Cardiac muscle cell (in vitro differentiated cells and primary cell): ENCODE measurements at places on chromosomes 12 and 14.

DNA sequence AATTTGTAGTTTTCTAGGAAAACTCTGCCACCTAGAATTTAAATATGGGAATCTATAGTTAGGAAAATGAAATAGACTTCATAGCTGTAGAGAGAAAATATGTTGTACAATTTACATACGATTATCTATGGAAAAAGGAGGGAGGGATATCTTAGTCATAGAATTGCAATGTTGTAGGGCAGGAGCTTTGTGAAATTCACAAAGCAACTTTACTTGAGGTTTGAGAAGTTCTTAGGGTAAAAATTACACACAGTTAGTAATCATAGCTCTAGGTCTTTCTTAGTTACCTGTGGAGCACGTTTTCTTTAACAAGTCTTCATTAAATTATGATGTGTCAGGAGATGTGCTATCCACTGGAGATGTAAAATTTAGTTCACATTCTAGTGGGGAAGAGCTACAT, 61.4 kb upstream of the DBX2 start:
- DNase-seq: no peak

DNA sequence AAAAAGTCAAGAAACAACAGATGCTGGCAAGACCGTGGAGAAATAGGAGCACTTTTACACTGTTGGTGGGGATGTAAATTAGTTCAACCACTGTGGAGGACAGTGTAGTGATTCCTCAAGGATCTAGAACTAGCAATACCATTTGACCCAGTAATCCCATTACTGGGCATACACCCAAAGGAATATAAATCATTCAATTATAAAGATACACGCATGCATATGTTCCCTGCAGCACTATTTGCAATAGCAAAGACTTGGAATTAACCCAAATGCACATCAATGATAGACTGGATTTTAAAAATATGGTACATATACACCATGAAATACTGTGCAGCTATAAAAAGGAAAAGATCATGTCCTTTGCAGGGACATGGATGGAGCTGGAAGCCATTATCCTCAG, 18.0 kb upstream of the CATSPERB start:
- DNase-seq: no peak

DNA sequence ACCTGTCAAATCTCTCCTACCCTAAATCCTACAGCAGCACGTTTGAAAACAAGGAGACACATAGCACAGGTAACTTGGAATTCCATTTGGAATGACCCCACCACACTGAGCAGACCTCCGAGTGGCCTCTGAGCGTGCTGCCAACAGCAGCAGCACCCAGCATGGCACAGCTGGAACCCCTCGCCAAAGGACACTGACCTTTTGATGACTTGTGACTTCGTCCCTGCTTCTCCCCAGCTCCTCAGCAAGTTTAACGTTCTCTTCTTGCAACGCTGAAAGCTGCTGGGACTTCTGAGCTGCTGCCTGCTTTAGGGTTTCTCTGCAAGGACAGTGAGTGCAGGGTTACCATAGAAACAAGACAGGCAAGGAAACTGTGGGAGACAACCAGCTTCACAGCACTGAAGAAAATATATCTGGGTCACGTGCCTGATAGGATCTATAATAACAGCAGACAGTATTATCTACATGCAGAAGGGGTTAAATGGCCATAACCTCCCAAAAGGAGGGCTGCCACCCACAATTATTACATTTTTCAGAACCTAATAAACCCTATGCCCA, 43.3 kb upstream of the VPS33A start:
- no peak for DNase-seq

- DNase-seq: no peak
Measured at GRCh38 chr12:126083926-126084325, 1018.7 kb downstream of the AACS start.

- DNase-seq: no peak
Measured at GRCh38 chr14:71397371-71397770, 490.1 kb downstream of the PCNX1 start.

- no peak for DNase-seq
Measured at GRCh38 chr12:53200458-53201176, 6.4 kb downstream of the ITGB7 start.

DNA sequence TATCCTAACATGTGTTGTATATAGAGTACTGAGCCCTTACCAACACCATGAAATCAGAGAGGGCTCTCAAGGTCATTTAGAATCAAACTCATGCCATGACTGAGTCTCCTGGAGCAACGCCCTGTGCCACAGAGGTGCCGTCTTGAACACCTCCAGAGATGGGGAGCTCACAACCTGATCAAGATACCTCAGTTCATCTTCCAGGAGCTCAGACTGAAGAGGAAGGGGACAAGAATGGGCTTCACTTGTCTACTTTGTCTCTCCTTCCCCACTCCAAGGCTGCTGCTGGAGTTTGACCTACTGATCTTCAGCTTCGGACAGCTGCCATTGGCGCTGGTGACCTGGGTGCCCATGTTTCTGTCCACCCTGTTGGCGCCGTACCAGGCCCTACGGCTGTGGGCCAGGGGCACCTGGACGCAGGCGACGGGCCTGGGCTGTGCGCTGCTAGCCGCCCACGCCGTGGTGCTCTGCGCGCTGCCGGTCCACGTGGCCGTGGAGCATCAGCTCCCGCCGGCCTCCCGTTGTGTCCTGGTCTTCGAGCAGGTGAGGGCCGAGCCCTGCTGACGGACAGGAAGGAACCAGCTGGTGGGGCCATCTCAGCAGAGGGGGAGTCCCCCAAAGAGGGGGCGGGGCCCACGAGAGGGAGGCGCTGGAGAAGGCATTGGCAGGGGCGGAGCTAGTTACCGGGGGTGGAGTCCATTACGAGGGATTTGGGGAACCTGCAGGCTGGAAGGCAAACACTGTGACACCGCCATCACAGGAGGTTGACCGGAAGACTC, 12.0 kb downstream of the SOAT2 start:
- DNase-seq: no peak

GRCh38 chr12:123126294-123127181, 24.4 kb downstream of the PITPNM2 start:
- no peak for DNase-seq

DNA sequence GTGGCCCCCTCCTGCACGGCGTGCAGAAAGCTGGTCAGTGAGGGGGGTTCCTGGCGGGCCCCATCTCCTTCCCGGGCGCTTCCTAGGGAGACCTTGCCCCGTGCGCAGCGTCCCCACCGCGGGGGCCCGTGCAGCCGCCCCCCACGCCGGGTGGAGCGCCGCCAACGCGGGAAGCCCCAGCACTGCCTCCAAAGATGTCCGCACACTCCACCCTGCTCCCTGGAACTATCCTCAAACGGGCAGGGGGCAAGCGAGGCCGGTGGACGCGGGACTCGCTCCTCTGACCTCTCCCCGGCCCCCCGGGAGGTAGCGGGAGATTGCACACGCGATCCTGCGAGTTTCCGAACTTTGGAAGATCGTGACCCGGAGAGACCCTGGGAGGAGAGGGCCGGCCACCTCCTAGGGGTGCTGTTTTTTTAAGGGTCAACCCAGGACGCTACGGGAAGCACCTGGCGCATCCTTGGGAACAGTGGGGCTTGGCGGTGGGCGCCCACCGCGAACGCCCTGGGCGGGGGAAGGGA, 1.5 kb upstream of the FZD10 start:
- DNase-seq: no peak

DNA sequence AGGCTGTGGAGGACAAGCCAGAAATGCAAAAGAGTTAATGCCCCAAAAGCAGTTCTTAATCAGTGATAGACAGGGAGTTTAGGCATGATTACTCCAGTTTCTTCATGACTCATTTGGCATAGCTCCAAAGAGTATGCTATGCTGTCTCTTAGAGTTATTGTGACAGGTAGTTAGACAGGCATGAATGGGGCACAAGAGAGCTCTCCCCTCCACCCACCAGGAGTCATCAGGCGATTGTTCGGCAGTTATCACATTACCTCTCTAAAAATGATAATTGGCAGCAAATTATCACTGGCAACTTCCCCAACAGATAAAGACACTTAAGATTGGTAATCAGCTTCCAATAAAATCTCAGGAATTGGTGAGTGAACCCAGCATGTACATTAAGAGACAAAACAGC, 320.1 kb downstream of the DAD1 start:
- no peak for DNase-seq

DNA sequence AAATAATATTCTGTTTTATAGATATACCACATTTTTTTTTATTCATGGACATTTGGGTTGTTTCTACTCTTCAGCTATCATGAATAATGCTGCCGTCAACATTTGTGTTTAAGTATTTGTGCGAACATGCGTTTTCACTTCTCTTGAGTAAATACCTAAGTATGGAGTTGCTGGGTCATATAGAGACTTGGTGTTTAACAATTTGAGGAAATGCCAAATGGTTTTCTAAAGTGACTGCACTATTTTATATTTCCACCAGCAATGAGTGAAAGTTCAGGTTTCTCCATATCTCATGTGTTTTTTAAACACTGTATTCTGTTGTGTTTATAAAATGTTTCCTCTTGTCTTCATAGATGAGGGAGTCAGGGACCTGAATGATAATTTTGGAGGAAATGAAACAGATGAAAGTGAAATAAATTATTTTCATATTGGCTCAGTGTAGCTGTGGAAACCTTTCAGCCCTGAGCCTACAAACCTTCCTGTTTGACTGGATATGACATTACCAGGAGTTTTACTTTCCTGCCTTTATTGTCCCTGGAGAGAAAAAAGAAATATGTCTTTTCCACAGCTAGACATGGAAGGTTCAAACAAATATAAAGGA, 26.3 kb downstream of the DAAM1 start:
- DNase-seq: no peak

DNA sequence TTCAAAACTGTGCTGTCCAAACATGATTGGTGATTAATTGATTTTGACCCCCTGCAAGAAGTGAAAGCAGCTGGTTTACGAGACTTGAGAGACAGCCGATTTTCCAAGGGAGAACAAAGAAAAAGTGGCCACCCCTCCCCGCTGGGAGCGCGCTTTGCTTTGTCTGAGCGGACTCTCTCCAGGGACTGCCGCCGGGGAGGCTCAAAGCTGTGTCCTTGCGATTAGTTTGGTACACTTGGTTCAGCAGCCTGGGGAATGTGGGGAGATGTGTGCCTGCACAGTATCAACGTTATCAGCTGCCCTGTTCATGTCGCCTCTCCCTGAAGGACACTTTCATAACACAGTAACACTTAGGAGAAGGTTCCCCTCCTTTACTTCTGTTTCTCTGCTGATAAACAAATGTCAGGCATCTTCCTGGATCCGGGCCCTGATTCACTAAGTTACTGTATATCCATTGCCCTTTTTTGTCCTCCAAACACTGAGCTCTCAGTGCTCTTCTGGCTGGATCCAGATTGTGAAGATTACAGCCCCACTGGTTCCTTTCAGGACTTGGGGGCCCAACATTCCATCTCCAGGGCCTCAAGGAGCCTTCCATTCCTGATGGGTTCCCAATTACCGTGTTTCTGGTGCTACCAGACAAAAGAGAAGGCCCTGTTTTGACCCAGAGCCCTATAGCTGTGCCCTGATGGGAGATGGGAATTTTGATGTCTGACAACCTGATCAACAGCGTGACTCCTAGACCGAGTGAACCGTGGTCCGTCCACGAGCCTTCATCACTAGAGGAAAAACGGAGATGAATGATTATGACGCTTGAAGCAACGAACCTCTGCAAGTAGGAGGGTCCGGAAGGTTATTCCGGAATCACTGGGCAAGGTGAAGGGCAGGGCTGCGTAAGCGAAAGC, 31.7 kb upstream of the TUBA1C start:
- peak; percentile 59 for DNase-seq

DNA sequence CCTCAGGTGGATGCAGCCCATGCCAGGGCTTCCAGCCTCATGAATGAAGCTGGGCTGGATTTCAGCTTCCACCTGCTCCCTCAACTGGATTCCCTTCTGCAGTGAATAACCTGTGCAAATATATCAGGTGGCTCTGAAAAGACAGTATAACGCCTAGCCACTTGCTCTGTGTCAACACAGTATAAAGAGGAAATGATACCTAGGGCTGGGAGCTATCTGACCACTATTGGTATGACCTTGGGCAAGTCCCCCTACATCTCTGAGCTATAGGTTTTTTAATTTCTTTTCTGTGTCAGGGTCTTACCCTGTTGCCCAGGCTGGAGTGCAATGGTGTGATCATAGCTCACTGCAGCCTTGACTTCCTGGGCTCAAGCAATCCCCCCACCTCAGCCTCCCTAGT, 19.8 kb downstream of the ISM2 start:
- DNase-seq: no peak

GRCh38 chr12:105806400-105806770, 332.4 kb downstream of the NUAK1 start:
- DNase-seq: no peak

DNA sequence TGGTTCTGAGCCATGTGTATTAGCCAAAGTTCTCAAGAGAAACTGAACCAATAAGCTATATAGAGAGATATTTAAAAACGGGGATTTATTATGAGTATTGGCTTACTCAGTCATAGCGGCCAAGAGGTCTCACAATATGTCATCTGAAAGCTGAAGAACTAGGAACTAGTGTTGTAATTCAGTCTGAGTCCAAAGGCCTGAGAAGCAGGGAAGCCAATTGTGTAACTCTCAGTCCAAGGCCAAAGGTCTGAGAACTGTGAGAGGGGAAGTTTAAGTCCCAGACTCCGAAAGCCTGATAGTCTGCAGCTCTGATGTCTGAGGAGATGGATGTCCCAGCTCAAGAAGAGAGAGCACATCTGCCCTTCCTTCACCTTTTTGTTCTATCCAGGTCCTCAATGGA, 344.8 kb upstream of the USP15 start:
- DNase-seq: no peak

DNA sequence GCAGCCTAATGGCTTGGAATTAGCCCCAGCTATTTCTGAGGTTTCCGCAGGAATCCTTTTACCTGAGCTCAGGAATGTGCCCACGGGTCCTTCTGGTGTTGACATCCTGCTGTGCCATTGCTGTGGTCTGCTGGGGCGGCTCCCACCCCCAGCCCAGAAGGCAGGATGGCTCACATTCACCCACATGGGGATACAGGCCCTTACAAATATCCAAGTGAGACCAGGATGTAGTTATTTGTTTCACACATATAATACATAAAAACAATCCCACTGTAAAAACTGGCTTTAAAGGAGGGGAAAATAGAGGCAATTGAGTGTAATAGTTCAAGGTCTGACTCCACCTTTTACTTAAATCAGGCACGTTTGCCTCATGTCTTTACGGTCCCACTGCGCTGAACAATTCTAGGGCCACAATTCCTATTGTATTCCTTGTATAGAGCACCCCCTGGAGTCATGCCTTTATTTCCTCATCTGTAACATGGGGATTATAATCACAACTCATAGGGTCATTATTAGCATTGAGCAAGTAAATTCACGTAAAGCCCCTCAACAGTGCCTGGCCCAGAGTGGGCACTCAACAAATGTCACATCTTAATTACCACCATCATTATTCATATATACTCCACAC, 57.2 kb upstream of the FICD start:
- no peak for DNase-seq

DNA sequence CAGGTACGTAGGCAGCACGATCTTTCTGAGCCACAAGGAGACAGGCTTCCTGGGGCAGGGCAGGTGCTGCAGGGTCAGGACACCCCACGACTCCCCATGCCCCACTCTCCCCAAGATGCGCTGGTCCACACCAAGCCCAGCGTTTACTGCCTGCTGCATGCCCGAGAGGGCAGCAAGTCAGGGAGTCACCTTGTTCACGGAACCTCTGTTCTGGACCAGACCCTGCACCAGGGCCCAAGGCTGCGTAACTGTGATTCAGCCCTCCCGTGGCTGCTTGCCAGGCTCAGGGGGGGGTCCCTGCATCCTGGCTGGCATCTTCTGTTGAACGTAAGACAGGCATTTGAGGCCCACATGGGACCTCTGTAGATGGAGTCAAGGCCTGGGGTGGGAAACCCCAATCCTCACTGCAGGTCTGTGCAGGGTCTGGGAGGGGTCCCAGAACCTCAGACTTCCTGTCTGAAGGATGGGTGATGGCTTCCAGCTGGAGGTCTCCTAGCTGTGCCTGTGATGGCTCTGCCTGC, 228.6 kb upstream of the RTL1 start:
- DNase-seq: no peak

- DNase-seq: no peak
Measured at GRCh38 chr12:111686574-111687105, 787 bp downstream of the ACAD10 start.
